Right forelimb (tissue), 1 donor: ENCODE measurements at places on chromosomes 5 and 9.

GRCh38 chr5:116032094-116032517, at the start of gene ARL14EPL:
TSS of gene ARL14EPL (plus strand) at chr5:116032472. CDS start at chr5:116051466, 18,994 bp downstream.
- no peak for DNase-seq

- no peak for DNase-seq
Observed at GRCh38 chr9:122780026-122780425, 8.7 kb upstream of the OR5C1 start.

DNA sequence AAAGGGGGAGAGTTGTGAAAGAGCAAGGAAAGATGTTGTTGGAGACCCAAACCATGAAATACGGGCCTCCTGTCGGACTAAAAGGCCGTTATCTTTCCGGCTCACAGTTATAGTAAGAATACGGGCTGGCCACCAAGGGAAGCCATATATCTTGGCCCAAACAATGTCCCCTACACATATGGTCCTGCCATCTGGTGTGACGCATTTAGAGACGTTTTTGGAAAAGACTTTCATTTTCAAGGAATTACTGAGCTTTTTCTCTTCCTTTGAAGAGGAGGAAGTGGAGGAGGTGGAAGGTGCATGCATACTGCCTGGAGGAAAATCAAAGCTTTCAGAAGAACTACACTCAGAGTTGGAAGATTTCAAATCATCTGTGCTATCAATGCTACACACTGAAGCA, 26.7 kb downstream of the PWWP2A start:
- DNase-seq = no peak

- DNase-seq = no peak
Observed at GRCh38 chr5:20972419-20972925, 984.5 kb upstream of the CDH18 start.

- no peak for DNase-seq
Observed at GRCh38 chr5:161535762-161536161, 10.8 kb downstream of the GABRB2 start.

- no peak for DNase-seq
Observed at GRCh38 chr5:37568018-37568753, 189.1 kb downstream of the WDR70 start.

DNA sequence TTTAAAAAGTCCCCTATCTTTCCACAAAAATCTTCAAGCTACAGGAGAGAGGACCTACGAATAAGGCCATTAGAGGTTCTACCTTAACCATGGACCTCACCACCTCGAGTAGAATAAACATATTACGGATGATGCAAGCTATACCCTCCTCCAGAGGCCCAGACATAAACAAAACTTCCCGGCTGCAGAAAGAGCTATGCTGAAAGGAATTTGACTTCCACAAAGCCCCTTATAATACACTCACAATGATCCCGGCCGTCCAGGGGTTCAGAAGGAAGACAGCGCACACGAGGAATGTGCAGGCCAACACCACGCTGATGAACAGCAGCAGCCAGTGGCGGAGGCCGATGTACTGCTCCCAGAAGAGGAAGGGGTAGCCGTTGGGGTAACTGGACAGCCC, 59.0 kb downstream of the PTCH1 start:
- no peak for DNase-seq

GRCh38 chr5:126987271-126987899, 43.0 kb downstream of the MARCHF3 start:
- DNase-seq = no peak

DNA sequence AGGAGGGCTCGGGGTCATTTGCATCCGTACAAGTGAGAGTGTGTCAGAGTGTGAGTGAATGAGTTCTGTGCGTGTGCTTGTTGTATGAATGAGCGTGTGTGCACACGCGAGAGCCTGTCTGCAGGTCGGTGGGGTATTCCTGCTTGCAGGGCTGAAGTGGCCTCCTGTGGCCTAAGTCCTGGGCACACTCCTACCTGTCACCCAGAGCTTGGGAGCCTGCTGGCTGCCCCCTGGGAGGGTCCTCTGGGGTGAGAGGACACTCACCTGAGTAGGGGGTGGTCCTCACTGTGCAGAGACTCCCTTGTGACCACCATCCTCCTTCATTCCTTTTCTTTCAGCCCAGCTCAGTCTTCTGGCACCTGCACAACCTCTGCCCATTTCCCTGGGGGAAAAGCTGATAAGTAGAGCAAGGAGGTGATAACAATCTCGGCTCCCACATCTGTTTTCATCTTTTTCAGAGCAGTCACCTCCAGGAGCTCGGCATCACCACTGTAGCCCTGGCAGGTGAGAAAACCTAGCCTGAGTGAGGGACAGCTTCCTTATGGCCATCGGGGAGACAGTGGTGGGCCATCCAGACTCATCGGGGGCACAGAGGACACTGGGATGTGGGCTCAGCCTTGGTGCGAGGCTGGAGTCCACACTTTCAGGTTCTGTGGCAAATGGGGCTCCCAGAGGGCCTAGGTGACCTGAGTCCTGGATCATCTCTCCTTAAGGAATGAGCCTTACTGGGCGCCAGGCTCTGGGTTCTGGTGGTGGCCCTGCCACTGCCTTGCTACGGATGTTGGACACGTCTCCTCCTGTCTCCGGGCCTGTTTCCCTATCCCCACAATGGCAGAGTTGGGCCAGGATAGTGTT, 38.7 kb upstream of the SYNPO start:
- no peak for DNase-seq

DNA sequence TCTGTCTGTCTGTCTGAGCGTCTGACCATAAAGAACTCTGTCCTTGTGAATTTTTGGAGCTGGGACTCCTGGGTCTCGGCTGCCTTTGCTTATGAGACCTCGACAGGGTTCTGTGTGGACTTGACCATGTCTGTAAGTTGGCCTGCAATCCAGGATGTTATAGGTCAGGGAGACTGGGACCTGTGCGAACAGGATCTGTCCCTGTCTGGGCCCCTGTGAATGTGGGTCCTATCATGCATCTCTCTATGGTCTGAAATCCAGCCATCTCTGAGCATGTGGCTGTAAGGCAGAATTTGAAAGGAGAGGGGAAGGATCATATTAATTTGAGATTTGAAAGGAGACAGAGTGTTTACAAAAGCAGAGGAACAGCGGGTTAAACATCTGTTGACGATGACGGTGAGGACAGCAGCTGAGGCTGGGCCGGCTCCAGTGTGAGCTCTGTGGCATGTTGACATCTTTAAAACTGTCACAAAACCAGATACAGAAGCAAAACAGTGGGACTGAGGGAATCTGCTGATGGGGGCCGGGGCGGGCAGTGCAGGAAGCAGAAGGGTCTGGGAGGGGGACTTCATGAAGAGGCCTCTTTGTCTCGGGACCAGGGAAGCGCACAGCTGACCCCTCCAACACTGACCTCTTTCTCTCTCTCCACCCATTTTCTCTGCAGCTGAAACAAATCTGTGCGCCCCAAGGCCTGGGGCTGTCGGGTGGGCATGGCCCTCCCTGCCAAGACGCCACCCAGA, 19.1 kb upstream of the MVB12B start:
- no peak for DNase-seq

GRCh38 chr5:54073735-54074134, 236.6 kb downstream of the ARL15 start:
- no peak for DNase-seq

GRCh38 chr9:95826183-95826838, 49.2 kb upstream of the ERCC6L2 start:
- no peak for DNase-seq

GRCh38 chr5:155827949-155828348, 499.0 kb upstream of the SGCD start:
- DNase-seq = no peak

- no peak for DNase-seq
Observed at GRCh38 chr9:90103771-90104170, 499.0 kb downstream of the GADD45G start.

DNA sequence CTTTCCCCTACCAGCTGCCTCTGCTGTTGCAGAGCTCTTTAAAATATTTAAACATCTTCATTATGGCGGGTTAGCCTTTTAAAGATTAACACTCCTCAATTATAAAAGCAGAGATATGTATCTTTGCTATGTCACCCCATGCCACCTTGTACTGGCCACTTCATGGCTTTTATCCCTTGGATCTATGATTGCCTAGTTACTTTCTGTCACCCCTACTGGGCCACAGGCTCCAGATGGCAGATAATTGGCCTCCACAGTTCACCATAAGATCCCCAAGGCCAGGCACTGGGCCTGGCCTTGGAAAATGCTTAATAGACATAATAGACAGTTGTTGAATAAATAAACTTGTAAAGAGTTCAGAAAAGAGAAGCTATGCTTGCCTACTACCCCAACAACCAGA, 142.0 kb upstream of the SHB start:
- no peak for DNase-seq

- DNase-seq = no peak
Observed at GRCh38 chr9:135394699-135395645, 84.6 kb upstream of the PPP1R26 start.

GRCh38 chr9:34124926-34125325, 1.6 kb downstream of the DCAF12 start:
- DNase-seq = no peak

DNA sequence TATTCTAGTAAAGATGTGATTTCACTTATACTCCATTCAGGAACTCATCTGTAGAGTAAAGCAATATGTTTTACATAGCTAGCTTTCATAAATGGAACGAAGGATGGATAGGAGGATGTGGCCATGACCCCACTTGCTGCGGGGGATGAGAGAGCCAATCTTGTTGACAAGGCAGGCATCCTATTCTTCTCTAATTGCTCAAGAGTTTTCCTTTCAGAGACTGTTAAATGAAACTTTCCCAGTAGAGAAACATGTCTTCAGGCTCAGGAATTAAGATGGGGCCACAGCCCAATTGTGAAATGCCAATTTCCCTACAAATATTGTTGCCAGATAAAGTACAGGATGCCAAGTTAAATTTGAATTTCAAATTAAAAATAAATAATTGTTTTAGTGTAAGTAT, 196.2 kb upstream of the TUT7 start:
- no peak for DNase-seq

DNA sequence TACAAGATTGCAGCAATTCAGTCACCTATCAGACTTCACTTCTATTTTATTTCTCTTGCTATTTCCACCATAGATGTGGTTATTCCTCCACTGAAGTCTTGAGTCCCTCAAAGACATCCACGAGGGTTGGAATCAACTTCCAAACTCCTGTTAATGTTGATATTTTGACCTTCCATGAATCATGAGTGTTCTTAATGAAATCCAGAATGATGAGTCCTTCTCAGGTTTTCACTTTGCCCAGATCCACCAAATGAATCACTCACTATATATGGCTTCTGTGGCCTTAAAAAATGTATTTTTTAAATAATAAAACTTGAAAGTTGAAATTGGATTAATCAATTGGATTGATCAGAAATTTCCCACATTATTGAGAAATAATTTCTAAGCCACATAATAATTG, 1821.0 kb downstream of the EFNA5 start:
- no peak for DNase-seq

DNA sequence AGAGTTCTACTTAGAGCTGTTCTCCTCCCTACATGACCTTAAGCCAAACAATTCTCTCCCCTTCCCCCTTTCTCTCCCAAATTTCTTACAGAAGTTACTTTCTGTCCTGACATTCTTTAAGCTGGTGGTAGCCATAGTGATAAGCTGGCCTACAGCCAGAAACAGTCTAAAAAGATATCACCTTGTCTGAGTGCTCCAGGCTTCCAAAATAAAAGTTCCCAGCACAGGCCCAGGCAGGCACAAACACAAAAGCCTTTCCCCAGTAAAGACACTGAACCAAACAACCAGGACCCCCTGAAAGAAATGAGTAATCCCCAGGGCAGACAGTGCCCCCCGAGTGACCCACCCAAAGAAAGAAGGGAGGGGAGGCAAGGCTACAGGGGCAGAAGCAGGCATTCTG, 19.2 kb downstream of the SIL1 start:
- no peak for DNase-seq

DNA sequence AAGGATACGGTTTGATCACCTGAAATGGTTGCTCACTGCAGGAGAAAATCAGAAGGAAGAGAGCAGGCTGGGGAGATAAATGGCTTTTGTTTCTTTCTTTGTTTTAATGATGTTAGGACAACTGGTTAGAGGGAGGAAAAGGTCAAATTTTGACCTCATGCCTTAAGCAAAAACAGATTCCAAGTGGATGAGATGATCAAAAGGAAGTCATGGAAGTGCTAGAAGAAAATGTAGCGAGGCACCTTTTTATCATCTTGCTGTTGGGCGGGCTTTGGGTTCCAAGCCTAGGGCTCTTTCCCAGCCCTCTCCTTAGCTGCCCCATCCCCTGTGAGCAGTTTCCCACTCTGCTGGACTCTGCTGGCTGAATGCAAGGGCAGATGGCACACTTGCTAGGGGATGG, 127.9 kb downstream of the ADAMTS2 start:
- DNase-seq = no peak
